CD4-positive, alpha-beta T cell treated with Interleukin-4 for 1 hour (primary cell): ENCODE measurements at places on chromosomes 6 and 20.

- no peak for DNase-seq
Measured at GRCh38 chr6:20998748-20999448, 464.6 kb downstream of the CDKAL1 start.

GRCh38 chr20:63084563-63084927, 77.8 kb upstream of the BHLHE23 start:
- no peak for DNase-seq

GRCh38 chr6:37279366-37280134, 21.6 kb upstream of the TMEM217 start:
- DNase-seq = no peak

- DNase-seq = no peak
Measured at GRCh38 chr6:167691533-167692312, 135.0 kb upstream of the AFDN start.

- DNase-seq = no peak
Measured at GRCh38 chr6:11791354-11792107, 12.9 kb upstream of the ADTRP start.

DNA sequence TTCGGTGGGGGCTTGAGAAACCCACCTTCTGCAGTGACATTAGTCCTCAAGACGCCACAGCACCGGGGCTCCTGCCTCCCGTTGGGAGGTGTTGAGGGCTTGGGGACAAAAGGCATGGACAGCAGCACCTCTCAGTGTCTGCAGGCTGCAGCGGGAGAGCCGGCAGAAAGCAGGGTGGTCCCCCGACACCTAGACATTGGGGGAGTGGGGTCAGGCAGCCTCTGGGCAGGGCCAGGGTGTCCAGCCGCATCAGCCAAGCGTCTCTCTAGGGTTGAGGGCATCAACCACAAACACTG, 264.7 kb downstream of the TAF4 start:
- no peak for DNase-seq

DNA sequence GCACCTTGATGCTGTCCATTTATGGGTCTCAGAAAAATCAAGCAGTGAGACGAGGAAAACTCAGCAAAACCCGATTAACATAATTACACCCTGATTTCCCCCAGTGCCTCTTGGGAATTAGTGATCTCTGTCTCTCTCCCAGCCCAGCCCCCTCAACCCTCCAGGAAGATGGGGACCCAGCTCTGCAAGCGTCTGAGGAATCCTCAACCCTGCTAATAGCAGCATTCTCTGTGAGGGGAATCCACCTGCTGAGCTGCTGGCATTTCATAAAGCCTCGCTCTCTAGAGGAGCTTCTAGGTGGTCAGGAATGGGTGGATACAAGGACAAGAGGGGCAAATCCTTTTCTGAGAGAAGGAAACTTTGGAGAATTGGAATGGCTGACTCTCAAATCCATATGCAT, 13.9 kb downstream of the NR2E1 start:
- DNase-seq = no peak

DNA sequence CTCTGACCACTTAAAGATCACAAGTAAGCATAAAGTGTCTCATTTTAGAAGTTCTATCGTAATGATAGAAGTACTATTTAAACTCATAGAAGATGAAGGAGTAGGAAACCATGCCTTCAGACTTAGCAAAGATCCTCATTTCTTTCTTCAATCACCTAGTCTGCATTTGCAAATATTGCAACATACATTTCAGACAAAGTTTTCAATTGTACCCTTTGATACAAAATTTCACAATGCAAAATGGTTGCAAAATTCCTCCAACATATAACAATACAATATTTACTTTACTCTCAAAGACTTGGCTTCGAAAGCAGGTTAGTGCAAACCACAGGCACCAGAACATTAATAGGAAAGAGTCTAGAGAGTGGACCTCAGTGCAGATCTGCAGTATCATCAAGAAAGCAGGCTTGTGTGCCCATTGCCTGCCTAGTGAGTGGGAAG, 16.1 kb upstream of the ROS1 start:
- no peak for DNase-seq

DNA sequence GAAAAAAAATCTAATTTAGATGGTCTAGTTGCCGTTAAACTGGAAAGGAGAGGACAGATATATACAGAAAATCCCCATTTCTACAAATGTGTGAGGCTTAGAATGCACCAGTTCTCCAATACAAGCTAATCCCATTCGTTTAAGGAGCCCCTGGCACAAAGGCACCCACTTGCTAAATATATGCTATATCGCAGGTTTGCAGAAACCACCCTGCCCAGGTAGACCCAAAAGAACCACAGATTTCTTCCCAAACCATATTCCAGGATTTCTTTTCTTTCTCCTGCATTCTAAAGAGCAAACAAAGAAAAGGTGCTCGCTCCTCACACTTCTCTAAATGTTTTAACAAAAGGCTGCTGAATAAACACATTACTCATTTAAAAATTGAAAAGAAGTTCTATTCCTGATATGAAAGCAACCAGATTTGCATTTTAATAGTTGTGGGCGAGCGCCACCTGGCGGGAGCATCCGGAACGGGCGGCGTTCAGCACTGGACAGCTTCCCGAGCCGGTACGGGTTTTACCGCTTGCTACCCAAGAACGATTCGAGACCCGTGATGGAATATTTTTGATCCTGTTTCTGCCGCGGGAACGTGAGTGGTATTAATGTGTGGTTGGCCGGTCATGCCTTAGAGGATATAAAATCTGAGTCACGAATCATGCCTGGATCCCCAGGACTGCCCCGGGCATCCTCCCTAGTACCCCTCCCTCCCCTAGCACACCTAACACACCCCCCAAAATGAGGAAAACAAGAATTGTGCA, 2.1 kb downstream of the PTPRT start:
- peak; percentile 34 for DNase-seq

GRCh38 chr20:32888636-32889035, 29.9 kb downstream of the EFCAB8 start:
- no peak for DNase-seq

GRCh38 chr20:52731093-52731492, 241.1 kb upstream of the TSHZ2 start:
- DNase-seq = no peak

DNA sequence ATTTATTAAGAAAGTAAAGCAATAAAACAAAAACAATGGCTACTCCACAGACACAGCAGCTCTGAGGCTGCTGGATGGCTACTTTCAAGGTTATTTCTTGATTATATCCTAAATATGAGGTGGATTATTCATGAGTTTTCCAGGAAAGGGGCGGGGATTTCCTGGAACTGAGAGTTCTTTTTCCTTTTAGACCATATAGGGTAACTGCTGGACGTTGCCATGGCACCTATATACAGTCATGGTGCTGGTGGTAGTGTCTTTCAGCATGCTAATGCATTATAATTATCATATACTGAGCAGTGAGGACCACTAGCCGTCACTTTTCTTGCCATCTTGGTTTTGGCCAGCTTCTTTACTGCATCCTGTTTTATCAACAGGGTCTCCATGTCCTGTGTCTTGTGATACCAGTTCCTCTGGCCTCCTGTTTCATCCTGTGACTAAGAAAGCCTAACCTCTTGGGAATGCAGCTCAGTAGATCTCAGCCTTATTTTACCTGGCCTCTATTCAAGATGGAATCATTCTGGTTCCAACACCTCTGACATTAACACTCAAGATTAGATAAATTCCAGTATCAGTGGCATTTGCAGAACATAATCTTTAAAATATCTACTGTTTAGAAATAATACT, 32.3 kb upstream of the TRDN start:
- DNase-seq = no peak

DNA sequence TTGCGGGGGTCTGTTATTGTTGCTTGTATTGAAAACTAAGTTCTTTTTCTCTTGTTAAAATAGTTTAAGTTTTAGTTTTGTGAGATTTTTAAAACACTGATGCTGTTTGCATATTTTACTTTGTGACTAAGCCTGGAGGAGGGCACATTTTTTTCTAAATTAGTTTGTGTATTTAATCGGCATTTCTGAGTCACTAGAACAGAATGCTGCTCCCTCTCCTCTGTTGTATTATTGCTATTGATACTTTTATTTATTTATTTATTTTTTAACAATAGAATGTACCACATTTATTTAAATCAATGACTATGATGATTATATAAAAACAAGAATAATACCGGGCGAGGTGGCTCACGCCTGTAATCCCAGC, 5.1 kb upstream of the FAM50B start:
- no peak for DNase-seq

DNA sequence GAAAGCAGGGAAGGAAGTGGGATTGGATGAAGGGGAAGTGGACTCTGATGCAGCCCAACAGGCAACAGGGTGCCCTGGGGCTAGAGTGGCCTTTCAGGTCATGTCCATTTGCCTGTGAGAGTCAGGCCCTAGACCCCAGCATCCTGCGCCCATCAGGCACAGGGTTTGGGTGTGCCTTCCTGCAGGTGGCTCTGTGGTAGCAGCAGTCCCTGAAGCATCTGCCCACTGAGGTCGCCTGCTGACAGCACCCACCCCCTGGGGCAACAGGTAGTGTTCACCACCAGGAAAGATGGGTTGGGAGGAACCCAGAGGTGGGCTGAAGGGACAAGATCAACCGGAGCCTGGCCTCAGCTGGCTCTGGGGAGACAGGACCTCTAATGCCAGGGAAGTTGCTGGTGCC, 3.6 kb downstream of the PACSIN1 start:
- no peak for DNase-seq

- DNase-seq = peak; percentile 43
Measured at GRCh38 chr6:37170273-37171200, 585 bp downstream of the PIM1 start.

GRCh38 chr20:7090001-7090400, 322.5 kb downstream of the BMP2 start:
- DNase-seq = no peak

- no peak for DNase-seq
Measured at GRCh38 chr20:10297223-10297622, 78.6 kb downstream of the SNAP25 start.
